RPMI7951 (cell line): ENCODE measurements at places on chromosomes 13 and 19.

GRCh38 chr13:80303225-80303811 lies 37.6 kb downstream of the SPRY2 start:
- DNase-seq, result no peak

DNA sequence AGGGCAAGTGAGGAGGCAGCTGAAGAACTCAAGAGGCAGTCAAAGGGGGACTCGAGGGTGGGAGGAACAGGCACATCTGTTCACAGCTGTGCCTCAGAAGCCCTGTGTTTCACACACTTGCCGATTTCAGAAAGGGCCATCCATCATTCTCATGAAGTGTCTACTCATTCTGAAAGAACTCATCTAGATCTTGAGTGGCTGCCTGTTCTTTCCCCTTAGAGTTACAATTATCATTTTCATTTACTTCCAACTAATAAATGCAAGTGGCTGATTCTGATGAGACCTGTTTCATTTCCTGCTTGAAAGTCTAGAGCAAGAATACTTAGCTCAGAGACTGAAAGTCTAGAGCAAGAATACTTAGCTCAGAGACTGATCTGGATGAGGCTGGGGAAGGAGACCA lies 1145.1 kb downstream of the UQCRFS1 start:
- no peak for DNase-seq

DNA sequence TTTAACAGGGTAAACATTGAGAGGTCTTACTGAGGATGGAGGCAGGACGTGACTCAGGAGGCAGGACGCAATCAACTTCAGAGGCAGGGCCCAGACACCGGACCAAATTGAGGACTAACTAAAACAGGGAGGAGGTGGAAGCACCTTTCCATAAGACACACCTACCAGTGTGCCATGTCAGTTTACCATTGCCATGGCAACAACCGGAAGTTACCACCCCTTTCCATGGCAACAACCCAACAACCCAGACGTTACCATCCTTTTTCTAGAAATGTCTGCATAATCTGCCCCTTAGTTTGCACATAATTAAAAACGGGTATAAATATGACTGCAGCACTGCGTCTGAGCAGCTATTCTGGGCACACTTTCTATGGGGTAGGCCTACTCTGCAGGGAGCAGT lies 53.5 kb upstream of the SOX21 start:
- no peak for DNase-seq

DNA sequence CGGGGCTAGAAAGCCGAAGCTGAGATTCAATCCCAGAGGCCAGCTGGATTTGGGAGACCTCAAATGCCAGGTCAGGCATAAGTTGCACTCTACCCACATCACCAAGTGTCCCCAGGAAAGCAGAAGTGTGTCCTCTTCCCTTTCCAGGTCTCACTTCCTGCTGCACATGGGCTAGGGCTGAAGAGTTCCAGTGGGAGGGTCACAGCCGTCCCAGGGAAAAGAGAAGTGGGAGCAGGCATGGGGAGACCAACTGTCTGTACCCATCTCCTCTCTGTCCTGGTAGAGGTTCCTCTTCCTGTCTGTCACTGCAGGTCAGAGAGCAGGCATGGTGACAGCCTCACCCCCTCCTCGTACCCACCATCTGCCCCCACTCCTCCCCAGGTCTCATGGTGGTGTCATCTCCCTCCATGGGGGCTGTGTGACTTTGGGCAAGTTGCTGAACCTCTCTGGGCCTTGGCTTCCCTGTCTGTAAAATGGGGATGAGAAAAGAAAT lies 14.8 kb downstream of the AXL start:
- no peak for DNase-seq

- peak; percentile 39 for DNase-seq
These were observed at the start of gene CEBPA for GRCh38 chr19:33302175-33302973. Gene CEBPA, minus strand, starts transcription at chr19:33302534. Its CDS starts 120 bp downstream, at chr19:33302414.

DNA sequence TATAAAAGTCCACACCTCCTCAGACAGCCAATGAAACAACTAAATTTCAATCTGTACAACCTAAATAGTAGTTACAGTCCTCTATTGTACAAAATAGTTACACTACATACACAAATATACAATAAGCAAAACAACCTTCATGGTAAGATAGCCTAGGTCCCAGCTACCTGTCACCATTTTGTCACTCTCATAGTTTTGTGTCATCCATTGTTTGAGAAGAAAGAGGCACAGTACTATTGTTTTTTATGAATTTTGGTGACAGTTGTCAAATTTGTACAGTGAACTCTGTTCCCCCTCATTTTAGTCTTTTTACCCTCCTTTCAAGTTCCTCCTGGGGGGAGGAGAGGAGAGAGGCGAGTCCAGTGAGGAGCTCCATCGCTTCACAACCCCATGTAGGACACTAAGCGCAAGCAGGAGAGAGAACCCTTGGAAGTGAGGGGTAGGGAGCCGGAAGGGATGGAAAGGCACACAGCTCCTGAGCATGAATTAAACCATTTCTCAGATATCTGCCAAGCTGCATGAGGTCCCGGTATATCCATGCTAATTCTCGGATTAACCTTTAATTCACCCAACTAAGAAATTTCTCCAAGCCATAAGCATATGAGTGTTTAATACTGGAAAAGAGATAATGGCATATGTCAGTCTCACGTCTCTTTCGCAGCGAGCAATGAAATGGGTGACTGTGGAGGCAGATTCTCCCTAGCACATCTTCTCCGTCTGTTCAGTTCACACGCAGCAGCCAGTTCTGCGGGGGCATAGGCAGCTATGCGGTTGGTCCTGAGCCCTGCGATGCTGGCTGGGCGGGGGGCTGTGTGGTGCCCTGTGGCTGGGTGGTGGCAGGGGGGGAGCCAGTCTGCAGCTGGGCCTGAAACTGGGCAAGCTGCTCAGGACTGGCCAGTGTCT lies 60.5 kb downstream of the SERP2 start:
- no peak for DNase-seq

DNA sequence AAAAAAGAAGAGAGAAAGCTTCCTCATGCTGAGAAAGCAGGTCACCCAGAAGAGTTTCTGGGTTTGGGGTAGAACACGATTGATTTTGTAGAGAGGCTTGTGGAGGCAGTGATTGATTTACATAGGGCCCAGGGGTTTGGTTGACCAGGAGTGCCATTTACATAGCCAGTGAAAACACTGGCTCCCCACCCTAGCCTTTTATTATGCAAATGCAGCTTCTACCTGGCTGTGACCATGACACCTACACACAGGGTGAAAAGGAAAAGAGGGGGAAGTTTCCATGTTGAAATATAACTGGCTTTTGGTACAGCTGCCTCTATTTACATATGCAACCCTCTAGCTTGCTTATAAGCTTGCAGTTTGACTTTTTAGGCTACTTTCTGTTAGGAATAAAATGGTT lies 62.0 kb downstream of the ZNF100 start:
- DNase-seq, result no peak

- DNase-seq, result no peak
These were observed 207.8 kb downstream of the FOXO1 start for GRCh38 chr13:40458720-40458990.

GRCh38 chr19:41861116-41861768 lies 1.2 kb downstream of the RPS19 start:
- DNase-seq, result no peak

- DNase-seq, result no peak
These were observed 41.2 kb downstream of the VAV1 start for GRCh38 chr19:6813659-6814058.

DNA sequence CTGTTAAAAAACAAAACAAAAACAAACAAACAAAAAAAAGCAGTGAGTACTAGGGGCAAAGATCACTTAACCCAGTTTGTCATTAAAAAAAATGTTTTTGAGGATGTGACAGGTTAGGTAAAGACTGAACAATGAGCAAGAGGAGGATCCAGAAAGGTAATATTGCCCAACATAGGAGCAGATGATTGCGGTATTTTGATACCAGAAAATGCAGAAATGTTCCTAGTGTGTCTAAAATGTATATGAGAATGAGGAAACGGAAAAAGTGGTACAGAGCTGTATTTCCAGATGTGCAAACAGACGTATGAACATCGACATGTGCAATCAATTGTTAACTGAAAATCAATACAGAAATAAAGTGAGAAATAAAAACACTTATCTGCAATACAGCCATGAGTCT lies 4.9 kb upstream of the LILRA4 start:
- no peak for DNase-seq

DNA sequence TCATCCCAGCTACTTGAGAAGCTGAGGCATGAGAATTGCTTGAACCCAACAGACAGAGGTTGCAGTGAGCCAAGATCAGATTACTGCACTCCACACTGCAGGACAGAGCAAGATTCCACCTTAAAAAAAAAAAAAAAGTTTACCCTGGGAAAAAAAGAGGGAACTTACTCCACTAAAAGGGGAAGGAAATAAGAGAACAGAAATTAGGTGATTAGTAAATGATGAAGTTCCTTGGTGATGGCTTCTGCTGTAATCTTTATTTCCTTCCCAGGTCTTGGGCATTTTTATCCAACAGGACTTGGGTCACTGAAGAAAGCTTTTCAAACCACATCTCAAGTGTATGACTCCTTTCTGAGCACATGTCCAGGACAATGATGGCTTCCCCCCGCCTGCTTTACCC lies 9.3 kb downstream of the ZNF780A start:
- no peak for DNase-seq

GRCh38 chr13:110756219-110756631 lies 42.7 kb downstream of the ING1 start:
- no peak for DNase-seq

DNA sequence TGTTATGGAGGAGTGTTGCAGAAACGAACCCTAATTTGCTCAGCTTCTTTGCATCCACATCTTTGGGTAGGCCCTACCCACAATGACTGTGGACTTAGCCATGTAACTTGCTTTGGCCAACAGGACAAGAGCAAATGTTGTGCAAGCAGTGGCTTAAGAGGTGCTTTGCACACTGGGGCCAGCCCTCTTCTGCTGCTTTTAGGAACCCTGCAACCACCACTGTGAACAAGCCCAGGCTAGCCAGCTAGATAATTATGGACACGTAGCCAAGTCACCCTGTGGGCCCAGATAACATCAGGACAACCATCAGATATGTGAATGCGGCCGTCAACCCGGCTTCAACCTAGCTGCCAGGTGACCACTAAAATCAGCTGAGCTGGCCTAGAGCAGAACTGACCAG lies 17.1 kb downstream of the C19orf47 start:
- DNase-seq, result no peak

DNA sequence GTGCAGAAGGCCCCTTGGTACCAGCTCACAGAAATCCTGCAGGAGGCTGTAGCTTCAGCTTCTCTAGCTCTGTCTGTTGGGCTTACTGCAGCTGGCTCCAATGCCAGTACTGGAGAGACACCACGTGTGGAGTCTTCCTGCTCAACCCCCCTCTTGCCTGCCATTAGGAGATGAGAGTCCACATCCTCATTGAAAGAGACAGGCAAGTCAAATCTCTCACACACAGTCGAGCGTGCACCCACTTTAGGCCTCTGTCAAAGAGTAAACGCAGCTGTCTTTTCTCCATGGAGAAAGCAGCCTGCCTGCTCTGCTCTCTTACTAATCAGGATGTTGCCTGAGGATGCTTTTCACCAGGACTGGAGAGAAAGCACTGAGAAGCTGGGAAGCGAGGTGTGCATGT lies 523.0 kb upstream of the NBEA start:
- no peak for DNase-seq

GRCh38 chr13:51444922-51445321 lies 7.9 kb downstream of the INTS6 start:
- peak; percentile 37 for DNase-seq

DNA sequence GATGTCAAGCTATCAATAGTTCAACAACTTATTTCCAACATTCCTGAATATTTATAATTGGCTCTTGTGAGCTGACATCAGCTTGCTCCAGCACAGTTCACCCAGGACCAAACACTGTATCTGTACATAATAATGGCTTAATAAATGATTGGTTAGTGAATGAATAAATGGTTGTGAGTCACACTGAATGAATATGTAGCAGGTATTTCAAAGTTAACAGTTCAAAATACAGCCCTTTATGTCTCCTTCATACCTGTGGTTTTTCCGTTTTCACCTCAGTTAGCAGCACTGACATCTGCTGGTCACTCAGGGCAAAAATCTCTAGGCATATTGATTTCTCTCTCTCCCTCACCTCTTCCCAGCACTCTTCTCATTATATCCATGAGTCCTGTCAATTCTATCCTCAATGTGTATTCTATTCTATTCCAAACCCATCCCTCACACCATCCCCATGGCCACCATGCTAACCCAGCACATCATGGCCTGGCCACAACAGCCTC lies 76.3 kb downstream of the PEG3 start:
- no peak for DNase-seq

DNA sequence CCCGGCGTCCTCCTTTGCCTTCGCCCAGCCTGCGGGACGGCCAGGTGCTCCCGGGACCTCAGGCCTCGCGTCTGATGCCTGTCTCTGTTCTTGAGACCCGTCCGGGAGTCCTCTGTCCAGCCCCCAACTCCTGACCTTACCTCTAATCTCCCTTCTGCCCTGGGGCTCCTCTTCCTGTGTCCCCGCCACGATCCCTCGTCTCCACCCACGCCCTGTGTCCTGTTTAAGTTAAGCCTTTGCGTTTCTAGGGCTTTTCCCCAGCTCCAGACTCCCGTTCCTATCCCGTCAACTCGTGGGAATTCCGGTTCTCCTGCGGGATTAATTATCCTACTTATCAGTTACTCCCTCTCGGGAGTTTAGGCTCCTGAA lies 686 bp downstream of the LENG8 start:
- peak; percentile 35 for DNase-seq

- DNase-seq, result no peak
These were observed 42.5 kb upstream of the SCEL start for GRCh38 chr13:77492982-77493381.

- DNase-seq, result peak; percentile 14
These were observed 69.7 kb upstream of the C1QTNF9B start for GRCh38 chr13:23966691-23967615.

- no peak for DNase-seq
These were observed 9.2 kb downstream of the JOSD2 start for GRCh38 chr19:50501568-50502475.

- DNase-seq, result peak; percentile 23
These were observed 4.9 kb upstream of the PALM start for GRCh38 chr19:703651-704446.

DNA sequence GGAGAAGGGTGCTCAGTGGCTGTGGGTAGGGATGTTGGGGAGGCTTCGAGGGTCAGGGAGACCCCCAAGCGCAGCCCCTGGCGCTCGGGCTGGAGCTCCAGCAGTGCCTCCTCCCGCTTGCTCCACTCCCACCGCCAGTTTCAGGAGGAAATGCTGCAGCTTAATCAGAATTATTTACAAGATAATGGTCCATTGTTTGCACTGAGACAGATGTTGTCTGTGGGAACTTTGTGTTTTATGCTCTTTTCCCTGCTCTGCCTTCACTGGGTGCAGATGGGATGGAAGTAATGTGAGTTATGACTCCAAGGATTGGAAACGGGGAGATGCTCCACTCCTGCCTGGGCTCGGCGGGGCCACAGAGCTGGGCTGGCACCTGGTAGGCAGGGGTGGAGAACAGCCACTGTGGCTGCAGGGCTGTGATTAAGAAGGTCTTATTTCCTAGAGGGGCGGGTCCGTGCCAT lies 192.4 kb downstream of the ZNF536 start:
- DNase-seq, result no peak
